NCI-H1694 (cell line): ENCODE measurements at places on chromosomes 6 and 20.

DNA sequence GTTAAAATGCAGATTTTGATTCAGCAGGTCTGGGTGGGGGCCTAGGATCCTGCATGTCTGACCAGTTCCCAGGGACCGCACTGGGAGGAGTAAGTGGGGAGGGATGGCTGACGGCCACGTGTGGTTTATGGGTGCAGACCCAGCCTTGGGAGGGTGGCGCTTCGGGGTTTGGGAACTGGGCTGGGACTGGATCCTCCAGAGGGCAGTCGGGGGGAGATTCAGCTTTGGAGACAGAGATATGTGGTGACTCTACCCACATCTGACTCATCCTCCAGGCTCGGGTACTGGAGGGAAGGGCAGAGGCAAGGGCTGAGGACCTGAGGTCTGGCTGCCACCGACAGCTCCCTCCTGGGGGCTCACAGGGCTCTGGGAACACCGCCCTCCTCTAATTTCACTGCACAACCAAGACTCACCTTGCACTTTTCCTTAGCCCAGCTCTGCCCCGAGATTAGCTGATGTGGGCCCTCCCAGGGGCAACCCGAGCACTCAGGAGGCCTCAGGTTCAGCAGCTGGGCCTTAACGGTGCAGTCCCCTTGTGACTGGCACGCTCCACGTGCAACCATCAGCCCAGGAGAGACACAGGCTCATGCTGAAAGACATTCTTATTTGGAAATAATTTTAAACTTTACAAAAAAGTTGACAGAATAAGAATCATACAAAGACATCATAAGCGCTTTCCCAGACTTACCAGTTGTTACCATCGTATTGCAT lies 172.8 kb upstream of the PMEPA1 start:
- DNase-seq: no peak

DNA sequence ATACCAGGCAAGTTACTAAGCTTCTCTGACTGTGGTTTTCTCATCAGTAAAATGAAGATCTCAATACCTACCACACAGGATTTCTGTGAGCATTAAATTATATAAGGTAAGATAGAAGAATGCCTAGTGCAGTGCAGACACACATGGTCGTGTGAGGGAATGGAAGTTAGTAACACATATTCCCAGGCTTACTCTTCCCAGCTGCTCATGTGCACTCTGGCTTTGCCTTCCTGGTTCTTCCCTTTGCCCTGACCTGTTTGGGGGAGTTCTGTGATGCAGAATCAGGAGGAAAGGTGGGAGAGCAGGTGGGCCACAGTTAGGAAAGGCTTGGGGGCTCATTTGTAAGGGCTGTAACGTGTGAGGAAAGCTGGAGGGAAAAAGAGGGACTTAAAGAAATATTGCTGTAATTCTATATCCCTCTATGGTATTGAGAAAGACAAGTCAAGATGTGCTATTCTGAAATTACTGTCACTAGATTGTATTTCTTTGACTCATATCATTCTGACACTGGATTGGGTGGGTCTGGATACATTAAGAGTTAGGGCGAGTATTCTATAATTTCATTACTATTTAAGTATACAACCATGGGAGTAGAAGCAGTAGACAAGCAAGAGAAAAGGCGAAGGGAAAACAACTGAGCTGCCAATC lies 47.7 kb downstream of the FYN start:
- no peak for DNase-seq

DNA sequence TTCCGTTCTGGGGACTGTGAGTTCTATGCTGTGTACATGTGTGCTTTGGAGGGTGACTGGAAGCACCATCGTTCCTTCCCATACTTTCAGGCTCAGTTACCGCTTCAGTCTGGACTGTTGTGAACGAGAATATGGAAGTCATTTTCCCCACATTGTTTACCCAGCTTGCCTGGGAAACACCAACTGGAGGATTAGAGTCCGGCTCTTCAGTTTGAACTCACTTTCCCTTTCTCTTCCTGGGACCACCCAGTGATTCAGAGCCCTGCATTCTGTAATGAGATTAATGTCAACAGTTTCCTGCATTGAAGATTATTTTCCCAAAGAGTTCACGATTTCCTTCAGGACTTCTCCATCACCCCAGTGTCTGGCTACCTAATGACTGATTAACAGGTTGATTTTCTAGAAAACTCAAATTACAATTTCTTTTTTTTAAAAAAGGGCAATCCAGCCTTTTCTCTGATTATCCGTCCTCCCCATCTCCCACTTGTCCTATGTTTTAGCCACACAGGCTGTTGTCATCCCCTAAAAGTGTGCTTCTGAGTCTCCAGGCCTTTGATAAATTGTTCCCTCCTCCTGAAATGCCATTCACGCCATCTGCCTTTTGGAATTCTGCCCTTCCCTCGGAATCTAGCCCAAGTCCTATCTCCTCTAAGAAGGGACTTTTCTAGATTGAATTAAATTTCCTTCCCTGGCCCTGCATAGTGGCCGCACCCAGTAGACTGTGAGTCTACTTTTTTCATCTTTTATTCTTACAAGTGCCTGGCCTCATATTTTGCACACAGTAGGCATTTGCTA lies 3.3 kb upstream of the TAGAP start:
- no peak for DNase-seq

- DNase-seq: no peak
Measured at GRCh38 chr6:29590218-29590808, 5.4 kb downstream of the OR2H2 start.

DNA sequence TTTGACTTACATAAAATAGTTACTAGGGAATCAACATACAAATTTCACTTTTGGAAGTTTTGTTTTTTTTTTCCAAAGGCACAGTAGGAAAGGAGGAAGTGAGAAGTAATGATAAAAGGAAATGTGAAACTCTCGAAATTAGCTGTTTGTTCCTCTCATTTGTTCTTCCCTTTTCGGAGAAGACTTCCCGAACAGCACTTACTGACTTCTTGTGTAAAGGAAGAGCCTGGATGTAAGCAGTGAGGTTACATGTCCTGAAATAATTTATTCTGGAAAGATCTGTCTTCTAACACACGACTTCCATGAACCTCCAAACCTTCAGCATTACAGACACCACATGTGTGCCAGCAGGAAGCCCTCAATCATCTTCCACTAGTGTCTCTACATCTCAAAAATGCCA lies 59.1 kb downstream of the KIF16B start:
- no peak for DNase-seq

DNA sequence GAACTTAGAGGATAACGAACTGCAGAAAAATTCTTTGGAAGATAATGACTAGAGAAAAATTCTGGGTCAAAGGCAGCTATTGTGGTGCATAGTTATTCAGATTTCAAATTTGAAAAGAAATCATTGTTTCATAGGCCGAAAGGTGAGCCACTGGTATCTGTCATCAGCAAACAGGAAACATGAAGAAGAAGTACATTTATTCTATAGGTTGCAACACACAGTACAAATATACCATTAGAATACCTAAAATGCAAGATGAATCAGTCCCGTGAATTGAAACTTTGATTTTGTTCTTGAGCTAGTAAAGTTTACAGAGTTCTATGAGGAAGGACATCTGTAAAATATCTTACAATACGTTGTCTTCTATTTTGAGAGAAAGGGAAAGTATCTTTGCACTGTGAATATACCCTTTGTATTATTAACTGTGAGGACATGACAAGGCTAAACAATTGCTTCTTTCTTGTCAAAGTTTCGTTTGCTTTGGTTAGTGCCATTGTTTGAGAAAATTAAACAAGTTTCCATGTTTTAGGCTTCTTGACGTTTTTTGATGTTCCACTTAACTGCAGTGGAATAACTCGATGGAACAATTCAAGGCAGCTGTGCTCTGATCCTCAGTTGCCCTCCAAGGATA lies 84.7 kb downstream of the HDGFL1 start:
- DNase-seq: no peak

DNA sequence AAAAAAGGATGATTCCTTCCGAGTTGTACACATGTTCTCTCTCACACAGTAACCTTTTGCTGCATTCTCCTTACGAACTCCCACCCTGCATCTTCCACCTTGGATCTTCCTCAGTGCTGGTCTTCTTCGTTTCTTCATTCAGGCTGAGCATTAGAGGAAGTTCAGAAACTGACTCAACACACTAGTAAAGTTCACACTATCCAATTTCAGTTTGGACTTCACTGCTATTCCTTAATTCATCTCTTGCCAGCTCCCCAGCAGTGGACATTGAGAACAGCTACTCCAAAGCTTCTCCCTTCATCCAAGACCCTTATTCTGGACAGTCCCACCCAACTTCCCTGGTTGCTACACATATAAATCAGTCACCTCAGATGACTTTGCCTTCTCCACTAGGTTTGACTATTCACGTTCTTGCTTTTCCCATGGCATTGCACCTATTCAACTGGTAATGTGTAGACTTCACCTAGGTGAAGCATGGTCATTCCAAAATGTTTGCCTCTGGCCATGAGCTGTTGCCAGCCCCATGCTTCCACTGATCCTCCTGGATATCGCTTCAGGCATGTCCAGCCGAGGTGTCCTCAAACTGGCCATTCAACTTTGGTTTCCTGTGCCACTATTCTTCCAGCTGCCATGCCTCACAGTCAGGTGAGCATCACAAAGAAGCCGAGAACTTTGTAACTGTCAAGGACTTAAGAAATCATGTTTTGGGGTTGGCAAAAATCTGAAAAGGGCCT lies 103.9 kb upstream of the EMILIN3 start:
- DNase-seq: no peak

DNA sequence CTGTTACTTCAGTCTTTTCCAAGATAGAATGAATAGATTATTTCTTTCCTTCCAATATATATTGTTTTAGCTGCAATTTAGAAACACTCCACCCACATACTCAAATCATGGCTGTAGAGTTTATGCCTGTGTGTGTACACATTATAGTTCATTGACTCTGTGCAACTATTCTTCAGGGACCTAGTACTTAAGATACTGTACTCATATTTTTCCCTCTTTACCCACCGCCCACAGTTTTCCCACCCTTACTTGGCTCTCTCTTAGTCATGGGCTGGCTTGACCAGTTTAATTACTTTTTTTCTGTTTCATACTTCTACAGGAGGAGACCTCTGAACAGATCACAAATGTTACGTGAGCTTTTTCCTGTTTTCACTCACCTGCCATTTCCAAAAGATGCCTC lies 30.4 kb downstream of the C6orf89 start:
- DNase-seq: no peak

GRCh38 chr6:35248300-35248699 lies 11.2 kb upstream of the ZNF76 start:
- no peak for DNase-seq

GRCh38 chr20:50579511-50579910 lies 69.3 kb downstream of the PTPN1 start:
- DNase-seq: no peak

- DNase-seq: no peak
Measured at GRCh38 chr6:46652232-46652602, 401 bp downstream of the CYP39A1 start.

- no peak for DNase-seq
Measured at GRCh38 chr6:100343316-100344077, 121.2 kb downstream of the SIM1 start.

DNA sequence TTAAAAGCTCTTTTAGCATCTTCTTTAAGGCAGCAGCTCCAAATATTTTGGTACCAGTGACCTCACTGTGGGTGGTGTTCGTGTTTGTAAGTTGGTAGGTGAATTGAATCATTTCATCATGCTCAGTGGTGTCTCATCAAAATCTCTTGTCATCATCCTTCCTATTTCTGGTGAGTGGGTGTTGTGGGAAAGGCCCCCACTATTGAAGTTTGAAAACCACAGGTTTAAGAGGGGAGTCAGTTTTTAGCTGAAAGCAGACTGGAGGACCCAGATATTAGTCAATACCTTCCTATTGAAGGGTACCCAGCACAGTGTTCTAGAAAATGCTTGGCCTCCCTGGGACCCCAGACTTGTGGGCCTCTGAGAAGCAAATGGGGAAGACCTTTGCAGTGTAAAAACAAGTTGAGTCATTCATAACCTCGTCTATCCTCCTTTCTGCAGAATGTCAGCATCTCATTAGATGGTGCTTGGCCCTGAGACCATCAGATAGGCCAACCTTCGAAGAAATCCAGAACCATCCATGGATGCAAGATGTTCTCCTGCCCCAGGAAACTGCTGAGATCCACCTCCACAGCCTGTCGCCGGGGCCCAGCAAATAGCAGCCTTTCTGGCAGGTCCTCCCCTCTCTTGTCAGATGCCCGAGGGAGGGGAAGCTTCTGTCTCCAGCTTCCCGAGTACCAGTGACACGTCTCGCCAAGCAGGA lies 3.7 kb downstream of the PIM1 start:
- no peak for DNase-seq

DNA sequence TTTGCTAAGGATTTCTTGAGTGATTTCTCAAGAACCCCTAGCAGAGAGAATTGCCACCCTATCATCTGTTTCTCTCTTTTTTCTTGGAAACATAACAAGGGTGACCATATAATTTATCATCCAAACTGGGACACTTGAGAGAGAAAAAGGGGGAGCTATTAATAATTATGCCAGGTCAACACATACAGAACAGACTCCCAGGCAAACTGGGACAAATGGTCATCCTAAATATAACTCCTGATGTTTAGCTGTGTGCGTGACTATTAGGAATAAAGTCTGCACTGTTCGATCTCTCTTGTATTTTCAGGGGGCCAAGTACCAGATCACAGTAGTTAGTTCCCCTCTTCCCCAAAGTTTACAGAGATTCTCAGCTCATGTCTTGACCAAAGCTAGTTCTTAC lies 11.7 kb upstream of the HS3ST5 start:
- DNase-seq: no peak

- no peak for DNase-seq
Measured at GRCh38 chr6:88810089-88810488, 153.3 kb downstream of the RNGTT start.

- no peak for DNase-seq
Measured at GRCh38 chr20:63093966-63094766, 87.4 kb upstream of the BHLHE23 start.

- no peak for DNase-seq
Measured at GRCh38 chr20:4876301-4876700, 125.0 kb downstream of the SLC23A2 start.

DNA sequence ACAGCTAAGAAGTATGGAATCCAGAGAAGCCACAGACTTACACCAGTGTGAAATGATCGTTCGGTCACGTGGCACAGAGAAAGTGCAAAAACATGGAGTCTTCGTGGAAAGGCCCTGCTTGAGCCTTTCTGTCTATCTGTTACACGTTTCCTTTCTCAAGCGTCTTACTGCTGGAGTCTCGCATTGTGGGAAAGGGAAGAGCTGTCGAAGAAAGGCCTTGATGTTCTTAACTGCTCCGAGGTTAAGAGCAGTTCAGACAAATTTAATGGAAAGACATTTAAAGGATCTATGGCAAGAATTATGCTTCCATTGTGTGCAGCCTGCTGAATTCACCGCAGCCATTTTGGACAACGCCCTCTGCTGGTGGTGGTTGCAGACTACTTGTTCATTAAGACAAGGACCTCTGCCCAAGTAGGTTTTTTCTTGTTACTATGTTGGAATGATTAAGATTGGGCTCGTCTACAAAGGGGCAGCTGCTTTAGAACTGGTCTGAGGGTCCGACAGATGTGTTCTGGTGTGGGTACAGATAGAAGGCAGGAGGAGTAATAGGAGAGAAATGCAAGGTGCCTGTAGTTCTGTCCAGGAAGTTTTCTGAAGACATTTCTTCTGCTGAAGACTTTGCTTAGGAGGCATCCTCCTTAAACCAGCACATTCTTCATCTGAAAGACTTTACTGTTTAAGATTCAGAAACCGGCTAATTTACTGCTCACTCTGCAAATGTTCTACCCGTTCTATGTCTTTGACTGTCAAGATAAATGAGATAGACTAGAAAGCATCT lies 24.7 kb upstream of the CCN6 start:
- DNase-seq: peak; percentile 57
